ENCODE measurements at places on chromosomes 12 and 14. TPM values are rescaled to one million over a fixed set of nuclear protein-coding genes. Genes with fewer than 3 reads are reported as not detected.

WNT5B gene
- total RNA-seq: 59.0 TPM

DNA sequence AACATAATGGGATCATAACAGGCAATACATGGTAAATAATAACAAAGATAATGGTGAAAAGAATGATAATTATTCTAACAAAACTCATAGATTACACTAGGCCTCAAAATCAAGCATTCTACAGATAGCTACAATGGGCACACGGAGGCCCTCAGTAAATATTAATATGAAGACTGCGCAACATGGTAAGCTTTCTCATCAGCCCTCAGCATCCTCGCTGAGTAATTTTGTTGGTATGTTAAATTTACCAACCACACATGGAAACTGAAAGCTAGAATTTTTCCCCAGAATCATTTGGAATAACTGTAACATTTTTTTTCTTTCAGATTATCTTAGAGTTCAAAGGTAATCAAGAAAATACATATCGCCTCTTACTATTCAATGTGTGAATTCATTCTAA, 74.2 kb upstream of the PYGL start:
- peak; percentile 73 for DNase-seq
- peaks cover 38% of the 10 kb centered on the region for H3K4me1 ChIP-seq
- H3K4me3 ChIP-seq: no peak overlapping the region

PLD4 gene
- total RNA-seq: not detected

- no peaks in the 10 kb centered on the region for H3K27me3 ChIP-seq
- peaks cover 71% of the 10 kb centered on the region for H3K36me3 ChIP-seq
- H3K4me3 ChIP-seq: no peak overlapping the region
- no peak overlapping the region for H3K27ac ChIP-seq
- DNase-seq: peak; percentile 66
Measured at GRCh38 chr12:6843118-6843902, 2.6 kb downstream of the GNB3 start.

- no peaks in the 10 kb centered on the region for H3K27me3 ChIP-seq
- H3K27ac ChIP-seq: no peak overlapping the region
- no peaks in the 10 kb centered on the region for H3K36me3 ChIP-seq
- peaks cover 21% of the 10 kb centered on the region for H3K4me1 ChIP-seq
- DNase-seq: peak; percentile 83
Measured at GRCh38 chr12:122837306-122838265, 2.3 kb downstream of the HIP1R start.

DNA sequence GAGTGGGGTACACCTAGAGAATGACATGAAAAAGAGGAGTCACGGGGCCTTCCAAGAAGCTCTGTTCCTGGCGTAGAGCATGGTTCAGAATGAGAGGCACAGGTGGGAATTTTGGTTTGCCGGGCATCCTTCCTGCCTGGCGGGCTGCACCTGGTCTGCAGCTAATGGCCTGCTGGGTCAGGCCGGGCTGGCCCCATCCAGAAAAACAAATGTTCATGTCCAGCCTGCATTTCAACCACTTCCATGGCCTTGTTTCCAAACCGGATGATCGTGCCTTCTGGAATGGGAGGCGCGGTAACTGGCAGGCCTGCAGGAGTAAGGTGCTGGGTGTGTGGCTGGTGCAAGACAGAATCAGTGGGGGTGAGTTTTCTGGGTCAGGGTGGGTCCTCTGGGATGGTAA, 14.4 kb downstream of the TEAD4 start:
- no peak overlapping the region for H3K4me3 ChIP-seq
- H3K36me3 ChIP-seq: peaks cover 8% of the 10 kb centered on the region
- no peaks in the 10 kb centered on the region for H3K27me3 ChIP-seq
- H3K27ac ChIP-seq: no peak overlapping the region

DNA sequence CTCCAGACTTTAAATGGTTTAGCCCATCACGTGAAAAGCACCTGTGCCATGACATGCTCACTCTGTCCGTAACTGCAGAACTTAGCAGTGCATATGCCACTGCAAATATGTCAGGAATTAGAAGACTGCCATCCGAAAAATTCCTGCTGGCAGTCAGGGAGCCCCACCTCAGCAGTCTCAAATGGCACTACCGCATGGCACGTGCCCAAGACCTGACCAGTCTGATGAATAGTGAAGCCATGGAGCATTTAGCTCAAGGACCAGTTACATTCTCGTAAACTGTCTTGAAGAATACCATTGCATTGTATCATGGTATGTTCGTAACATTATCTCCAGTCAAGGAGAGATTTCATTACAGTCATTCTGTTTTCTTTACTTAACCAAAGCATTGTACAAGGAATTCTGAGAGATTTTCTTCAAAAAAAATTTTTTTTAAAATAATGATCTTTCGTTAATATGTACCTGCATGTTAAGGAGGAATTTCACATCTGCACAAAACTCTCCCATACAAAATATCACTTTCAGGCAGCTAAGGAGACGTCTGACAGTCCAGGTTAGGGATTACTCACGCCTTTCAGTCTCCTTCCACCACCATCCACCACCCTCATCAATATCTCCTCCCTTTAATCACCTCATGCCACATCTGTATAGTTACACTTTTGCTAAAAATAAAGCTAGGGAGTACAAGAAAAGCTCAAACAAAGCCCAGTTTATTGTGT, 138.5 kb downstream of the ANO2 start:
- DNase-seq: no peak
- no peaks in the 10 kb centered on the region for H3K27me3 ChIP-seq
- no peaks in the 10 kb centered on the region for H3K36me3 ChIP-seq
- peak overlapping the region; percentile 77 for H3K27ac ChIP-seq
- H3K4me1 ChIP-seq: peaks cover 5% of the 10 kb centered on the region

DNA sequence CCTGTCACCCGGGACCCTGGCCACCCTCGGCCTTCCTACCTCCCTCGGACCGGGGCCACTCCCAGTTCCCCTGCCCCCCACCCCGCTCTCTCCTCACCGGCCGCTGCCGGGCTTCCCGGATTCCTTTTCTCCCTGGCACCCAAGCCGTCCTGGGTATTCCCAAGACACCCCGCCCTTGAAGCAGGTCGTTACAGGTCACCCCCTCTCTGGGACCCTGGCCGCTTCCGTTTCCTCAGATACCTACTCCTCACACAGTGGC, 493 bp downstream of the NUMB start:
- H3K36me3 ChIP-seq: no peaks in the 10 kb centered on the region
- peak overlapping the region; percentile 95 for H3K4me3 ChIP-seq
- H3K27ac ChIP-seq: peak overlapping the region; percentile 79
- peaks cover 69% of the 10 kb centered on the region for H3K4me1 ChIP-seq
- peak; percentile 52 for DNase-seq

WSCD2 gene
- total RNA-seq: 0.36 TPM

PKP2 gene
- total RNA-seq: 0.29 TPM

CYP27B1 gene
- 0.36 TPM for total RNA-seq

PROX2 gene
- total RNA-seq: not detected

- peaks cover 4% of the 10 kb centered on the region for H3K4me1 ChIP-seq
- no peaks in the 10 kb centered on the region for H3K27me3 ChIP-seq
- H3K4me3 ChIP-seq: peak overlapping the region; percentile 45
Measured at GRCh38 chr14:97978341-97978740, 1181.2 kb downstream of the VRK1 start.

CEBPE gene
- not detected for total RNA-seq

MYRFL gene
- not detected for total RNA-seq

DNA sequence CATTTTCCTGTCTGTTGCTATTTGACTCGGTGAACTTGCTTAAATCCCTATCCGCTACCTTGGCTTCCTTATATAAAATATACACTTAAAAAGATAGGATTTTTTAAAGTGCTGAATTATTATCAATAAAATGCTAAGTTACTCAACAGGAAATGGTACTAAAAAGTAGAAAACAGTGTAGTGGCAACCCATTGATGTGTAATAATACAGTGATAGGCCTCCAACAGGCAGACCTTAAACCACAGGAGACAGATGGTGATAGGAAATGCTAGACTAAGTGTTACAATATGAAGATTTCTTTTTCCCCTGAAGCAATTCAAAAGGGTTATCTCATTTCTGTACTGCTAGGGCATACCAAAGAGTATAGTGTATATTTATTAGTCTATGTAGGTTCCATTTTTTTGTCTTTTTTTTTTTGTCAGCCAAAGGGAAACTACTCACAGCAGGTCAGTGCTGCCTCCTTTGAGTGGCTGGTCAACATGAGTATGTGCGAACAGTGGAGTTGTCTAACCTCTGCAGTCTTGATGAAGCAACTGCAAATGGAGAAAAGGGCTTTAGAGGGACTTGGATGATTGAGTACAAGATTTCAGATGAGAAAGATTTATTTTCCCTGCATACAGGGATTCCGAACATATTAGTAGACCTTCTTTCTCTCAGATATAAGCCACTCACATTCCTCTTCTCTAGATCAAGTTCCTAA, 183.8 kb downstream of the ACSS3 start:
- H3K36me3 ChIP-seq: no peaks in the 10 kb centered on the region
- no peaks in the 10 kb centered on the region for H3K27me3 ChIP-seq
- no peak overlapping the region for H3K4me3 ChIP-seq

DNA sequence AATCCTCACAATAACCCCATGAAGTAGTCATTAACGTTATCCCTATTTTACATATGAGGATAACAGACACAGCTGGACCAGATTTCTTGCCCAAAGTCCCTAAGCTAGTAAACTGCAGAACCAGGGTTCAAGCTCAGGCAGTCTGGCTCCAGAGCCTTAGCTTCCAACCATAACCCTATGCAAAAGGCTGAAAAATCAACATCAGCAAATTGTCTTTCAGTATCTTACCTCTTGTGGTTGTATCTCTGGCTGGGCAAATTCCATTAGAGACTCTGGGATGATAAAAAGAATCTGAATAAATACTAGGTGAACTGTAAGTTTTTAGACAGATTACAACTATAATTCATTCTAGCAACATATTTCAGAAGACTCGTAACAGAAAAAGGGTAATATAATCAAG, 24.7 kb downstream of the CAPRIN2 start:
- DNase-seq: no peak
- H3K36me3 ChIP-seq: peaks cover 25% of the 10 kb centered on the region
- no peak overlapping the region for H3K27ac ChIP-seq
- peaks cover 11% of the 10 kb centered on the region for H3K4me1 ChIP-seq

All from osteoblast (primary cell).